ENCODE measurements at places on chromosomes 5 and 9.
A peak's percentile ranks its signal among the peaks of the same experiment; 100 is the strongest.

DNA sequence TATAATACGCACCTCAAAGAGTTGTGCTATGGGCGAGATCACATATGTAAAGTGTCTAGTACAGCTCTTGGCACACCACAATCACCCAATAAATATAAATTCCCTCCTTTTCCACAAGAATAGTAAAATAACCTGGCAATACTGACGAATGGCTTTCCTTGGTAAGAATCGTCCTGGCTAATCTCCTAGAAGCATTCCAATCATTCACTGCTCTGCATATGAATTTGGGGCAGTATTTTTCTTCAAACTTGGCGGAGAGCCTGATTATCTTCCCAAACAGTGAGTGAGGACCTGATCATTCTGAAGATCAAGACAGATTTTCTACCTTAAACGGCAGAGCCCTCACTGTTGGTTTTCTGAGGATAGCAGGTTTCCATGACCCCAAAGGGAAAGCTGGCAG is 96.0 kb downstream of the TMEM215 start:
- no peak for DNase-seq

GRCh38 chr5:110923971-110924370 is 147.5 kb upstream of the TSLP start:
- no peak for DNase-seq

DNA sequence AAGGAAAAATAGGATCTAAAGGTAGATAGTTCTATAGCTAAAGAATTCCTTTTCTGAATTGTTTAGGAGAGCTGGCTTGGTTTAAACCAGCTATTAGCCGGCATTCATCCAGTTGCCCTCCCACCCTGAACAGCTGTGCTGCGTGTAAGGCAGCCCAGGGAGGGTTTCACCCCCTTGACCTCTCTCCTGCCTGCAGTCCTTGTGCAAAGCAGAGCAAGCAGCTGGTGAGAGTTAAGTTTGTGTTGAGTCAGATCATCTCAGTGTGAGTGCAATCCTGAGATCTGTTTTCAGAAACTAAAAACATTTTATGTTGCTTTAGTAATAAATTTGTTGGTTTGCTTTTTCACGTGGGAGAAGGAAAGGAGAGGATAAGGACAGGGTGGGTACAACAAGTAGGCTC is 13.0 kb downstream of the SLC25A25 start:
- DNase-seq, result peak; percentile 52

DNA sequence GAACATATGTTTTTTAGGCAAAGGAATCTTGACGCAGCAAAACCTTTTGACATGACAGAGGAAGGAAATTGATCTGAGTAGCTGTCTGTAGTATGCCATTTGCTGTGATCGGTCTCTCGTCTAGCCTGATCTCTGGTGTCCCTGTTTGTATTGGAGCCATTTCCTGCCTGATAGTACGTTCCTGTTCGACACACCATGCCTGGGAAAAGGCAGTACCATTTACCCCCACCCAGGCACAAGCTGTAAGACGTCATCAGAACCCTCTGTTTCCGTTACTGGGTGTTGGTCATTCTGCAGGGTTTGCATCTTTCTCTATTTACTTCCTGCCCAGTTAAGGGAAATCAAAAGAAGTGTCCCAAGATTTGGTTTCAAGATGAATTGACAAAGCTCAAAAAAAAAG is 129.7 kb downstream of the CEMIP2 start:
- DNase-seq, result no peak

- DNase-seq, result no peak
Measured at GRCh38 chr5:5018578-5018970, 121.6 kb upstream of the ADAMTS16 start.

DNA sequence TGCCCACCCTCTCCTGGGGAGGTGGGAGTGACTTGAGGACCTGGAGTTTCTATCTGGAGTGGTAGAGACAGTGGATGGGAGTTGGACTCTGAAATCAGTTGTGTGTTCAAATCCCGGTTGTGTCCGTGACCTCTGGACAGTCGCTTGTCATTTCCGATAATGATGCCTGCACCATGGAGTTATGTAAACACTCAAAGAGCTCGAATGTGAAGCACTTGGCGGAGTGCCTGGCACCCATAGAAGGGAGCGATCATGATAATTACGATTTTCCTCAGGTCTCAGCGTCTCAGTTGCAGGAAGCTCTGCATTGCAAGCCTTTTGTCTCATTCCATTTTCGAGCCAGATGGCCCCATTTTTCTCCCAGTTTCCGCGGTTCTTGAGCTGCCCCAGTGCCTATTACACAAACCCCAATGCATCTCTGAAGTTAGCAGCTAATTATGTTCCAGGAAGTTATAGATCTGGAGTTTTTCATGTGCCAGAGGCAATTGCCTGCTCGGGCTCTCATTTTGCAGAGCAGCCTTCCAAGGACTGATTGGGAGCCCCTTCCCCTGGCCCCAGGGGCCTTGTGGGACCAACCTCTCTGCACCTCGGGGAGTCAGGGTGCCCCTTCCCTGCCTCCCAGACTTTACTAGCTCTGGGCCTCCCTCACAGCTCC is 175.5 kb upstream of the MVB12B start:
- no peak for DNase-seq

GRCh38 chr5:161420521-161420920 is 126.0 kb downstream of the GABRB2 start:
- no peak for DNase-seq

GRCh38 chr5:374631-375335 is 53.3 kb downstream of the AHRR start:
- DNase-seq, result no peak

DNA sequence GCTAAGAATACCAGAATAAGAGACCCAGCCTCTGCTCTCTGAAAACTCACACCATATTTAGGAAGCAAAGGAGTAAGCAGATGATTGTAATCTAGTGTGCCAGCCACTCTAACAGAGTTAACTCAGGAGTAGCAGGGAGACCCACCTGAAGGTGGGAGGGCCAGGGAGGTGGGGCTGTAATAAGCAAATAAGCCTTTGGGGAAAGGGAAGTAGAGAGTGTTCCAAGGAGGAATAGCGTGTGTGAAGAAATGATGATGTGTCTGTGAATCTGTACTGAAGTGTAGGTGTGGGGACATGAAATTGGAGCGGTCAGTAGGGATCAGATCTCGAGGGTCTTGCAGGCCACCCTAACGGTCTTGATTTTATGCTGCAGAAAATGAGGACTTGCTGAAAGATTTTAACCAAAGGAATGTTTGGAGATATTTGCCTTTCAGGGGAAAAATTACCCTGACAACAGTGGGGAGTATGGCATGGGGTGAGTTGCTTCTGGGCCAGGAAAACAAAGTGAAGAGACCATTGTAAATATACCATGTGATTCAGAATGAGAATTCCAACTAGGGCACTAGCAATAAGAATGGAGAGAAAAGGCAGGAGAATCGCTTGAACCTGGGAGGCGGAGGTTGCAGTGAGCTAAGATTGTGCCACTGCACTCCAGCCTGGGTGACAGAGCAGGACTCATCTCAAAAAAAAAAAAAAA is 44.1 kb upstream of the FSD1L start:
- DNase-seq, result no peak

Measured in HuH-7 (cell line).